T-helper 2 cell (primary cell): ENCODE measurements at places on chromosomes 16 and 17.

GRCh38 chr16:4212211-4212933 is 29.5 kb downstream of the SRL start:
- DNase-seq, result no peak

DNA sequence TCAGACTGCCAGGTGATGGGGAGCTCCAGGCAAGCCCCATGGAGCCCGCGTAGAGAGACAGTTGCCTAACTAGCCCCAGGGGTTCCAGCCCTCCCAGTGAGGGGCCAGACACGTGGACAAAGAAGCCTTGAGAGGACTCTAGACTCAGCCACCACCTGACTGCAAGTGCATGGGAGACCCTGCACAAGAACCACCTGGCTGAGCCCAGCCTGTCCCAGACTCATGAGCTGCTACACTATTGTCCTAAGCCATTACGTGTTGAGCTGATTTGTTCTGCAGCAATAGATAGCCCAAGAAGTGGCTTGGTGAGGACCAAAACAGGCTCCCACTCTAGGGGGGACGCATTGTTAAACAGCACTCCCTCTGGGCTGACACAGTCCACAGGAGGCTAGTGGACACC is 37.6 kb upstream of the KLHDC4 start:
- no peak for DNase-seq

DNA sequence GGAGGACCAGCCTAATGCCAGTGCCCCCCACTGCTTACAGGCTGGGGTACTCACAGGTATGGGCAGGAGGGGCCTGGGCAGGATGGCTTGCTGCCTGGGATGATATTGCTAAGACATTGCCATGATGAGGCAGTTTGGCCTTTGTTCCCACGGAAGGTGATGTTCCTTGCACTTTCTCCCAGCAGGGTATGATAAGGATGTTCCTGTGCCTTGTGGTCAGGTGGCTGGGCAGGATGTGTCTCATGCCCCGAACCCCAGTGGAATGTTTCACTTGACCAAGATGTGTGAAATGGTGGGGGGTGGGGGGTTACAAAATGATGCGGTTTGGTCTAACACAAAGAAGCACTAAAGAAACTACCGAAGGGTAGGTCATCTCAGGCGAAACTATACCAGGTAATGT is 337.8 kb upstream of the ZFHX3 start:
- no peak for DNase-seq

DNA sequence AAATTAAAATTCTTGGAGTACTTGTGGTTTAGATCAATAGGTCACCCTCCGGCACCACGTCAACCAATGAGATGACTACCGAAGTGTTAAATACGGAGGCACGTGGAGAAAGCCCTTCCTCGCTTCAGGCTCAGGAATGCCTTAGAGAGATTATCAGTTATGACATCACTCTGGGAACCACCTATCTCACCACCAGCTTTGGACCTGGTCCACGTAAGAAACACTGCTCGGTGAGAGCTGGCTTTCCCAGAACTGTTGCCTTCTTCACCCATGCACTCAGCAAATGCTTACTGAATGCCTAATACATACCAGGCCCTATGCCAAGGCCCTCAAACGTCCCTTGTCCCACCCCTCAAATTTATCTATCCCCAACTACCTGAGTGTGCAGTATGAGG is 71.3 kb downstream of the SMG6 start:
- no peak for DNase-seq

DNA sequence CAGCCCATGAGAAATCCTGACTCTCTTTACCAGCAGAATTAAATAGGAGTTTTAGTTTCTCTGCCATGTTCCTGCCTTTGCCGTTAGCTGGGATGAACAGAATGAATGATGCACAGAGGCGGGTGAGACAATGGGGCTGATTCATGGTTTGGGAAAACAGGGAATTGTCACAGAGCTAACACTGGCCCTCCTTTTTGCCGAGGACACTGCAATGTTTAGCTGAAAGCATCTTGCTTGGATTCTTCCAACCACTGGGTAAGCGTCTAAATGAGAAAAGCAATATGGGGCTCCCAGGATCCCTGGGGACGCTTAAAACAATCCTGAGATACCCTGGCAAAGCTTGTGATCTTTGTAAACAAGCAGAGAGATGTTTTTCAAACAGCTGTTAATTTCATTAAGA is 12.8 kb upstream of the PAFAH1B1 start:
- DNase-seq, result no peak

DNA sequence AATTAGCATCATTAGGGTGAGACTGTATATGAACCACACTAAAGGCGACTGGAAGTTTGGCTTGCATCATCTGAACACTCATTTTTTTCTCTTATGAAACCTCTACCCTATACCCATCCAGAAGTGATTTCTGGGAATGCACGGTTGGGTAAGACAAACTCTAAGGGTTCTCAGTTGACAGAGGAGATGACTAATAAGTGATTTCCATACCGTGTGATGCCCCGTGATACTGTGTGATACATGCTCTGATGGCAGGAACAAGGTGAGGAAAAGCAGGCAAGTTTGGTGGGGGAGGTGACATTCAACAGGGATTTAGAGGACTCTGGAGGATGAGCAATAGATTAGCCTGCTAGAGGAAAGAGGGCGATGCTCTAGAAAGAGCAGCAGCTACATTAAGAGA is 156.4 kb upstream of the CCL2 start:
- no peak for DNase-seq

DNA sequence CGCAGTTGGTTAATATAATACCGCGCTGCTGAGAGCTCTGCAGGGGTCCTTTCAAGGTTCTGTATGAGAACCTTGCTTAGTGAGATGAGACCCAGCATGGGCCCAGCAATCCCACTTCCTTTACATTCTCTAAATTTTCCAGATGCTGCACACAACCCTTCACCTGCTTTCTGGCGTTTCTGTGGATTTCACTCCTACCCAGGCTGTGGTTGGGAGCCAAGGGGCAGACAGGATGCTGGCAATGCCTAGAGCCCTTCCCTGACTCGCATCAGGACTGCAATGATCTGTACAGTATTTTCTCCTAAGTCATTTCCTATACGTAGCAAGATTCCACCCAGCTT is 10.1 kb upstream of the PIPOX start:
- no peak for DNase-seq

- DNase-seq, result no peak
Measured at GRCh38 chr16:51592001-51592501, 441.0 kb upstream of the SALL1 start.

DNA sequence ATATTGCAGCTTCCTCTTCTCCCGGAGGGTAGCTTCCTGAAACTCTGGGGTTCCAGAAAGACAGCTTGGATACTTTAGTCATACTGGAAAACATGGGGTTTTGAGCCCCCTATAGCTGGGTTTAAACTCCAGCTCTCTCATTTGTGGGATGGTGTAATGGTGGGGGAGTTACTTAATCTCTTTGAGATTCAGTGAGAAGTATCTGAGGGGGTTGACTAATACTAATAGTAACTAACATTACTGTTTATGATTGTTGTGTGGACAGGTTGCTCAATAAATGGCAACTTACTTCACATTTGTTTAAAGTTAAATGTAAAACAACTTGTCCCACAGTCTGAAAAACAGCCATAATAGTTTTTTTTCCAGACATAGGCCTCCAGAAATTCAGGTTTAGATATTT is 5.1 kb upstream of the SUZ12 start:
- no peak for DNase-seq

DNA sequence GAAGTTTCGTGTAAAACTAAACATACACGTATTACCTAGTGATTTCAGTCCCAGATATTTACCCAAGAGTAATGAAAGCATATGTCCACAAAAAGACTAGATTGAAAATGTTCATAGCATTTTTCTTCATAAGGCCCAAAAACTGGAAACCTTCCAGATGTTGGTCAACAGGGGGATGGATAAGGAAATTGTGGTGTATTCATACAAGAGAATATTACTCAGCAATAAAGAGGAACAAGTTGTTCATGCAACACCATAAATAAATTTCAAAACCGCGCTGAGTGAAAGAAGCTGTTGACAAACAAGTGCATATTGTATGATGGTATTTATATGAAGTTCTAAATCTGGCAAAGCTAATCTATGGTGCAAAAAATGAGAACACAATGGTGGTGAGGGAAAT is 54.1 kb upstream of the NFAT5 start:
- DNase-seq, result no peak

- DNase-seq, result no peak
Measured at GRCh38 chr16:72262711-72263110, 90.8 kb upstream of the PMFBP1 start.

- no peak for DNase-seq
Measured at GRCh38 chr17:58202859-58203258, 10.3 kb downstream of the EPX start.

DNA sequence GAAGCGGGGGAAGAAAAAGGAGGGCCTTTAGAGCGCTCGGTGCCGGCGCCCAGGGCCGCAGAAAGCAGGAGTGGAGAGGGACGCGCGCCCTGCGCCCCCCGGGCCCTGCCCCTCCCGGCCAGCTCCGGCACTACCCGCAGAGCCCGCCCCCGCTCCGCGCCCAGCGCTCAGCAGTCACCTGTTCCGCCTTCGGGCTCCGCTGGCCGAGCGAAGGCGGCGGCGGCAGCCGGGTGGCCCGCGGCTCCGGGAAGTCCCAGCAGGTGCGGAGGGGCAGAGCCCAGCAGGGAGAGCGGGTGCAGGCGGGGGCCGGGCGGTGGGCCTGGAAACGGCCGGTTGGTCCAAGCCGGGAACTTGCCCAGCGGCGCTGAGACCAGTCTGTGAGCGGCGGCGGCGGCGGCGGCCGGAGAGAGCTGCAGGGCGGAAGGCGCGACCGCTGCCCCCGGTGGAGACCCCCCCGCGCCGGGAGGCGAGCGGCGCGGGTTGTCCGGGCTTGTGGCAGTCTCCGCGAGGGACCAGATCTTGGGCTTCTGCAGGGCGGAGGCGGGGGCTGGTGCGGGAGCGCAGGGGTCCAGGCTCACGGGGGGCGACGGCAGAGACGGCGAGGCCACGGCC is 2.2 kb downstream of the IRX3 start:
- DNase-seq, result no peak

DNA sequence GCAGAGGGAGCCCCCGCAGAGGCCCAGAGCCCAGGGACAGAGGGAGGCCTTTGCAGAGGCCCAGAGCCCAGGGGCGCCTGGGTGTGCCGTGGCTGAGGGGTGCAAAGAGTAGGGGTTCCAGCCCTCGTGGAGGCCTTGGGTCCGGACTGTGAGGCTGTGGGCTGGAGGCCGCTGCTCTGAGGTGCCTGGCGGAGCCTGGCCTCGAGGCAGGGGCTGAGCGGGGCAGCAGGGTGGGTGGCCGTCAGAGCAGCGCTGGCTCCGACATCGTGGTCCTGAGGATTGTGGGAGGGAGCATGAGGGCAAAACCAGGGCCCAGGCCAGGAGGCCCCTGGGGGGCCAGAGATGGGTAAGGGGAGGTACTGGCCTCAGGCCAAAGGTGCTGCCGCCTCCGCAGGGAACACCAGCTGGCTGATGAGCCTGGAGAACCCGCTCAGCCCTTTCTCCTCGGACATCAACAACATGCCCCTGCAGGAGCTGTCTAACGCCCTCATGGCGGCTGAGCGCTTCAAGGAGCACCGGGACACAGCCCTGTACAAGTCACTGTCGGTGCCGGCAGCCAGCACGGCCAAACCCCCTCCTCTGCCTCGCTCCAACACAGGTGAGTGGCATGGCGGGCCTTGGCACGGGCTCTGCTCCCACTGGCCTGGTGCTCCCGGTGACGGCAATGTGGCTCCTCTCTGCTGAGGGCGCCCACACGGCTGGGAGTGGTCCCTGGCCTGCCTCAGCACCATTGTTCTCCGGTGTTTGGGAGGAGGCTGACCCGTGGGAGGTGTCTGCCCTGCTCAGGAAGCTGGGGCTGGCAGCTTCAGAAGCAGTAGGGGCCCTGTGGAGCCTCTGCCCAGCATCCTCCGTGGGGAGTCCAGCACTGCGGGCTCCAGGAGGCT is 33.7 kb downstream of the TSC2 start:
- no peak for DNase-seq

DNA sequence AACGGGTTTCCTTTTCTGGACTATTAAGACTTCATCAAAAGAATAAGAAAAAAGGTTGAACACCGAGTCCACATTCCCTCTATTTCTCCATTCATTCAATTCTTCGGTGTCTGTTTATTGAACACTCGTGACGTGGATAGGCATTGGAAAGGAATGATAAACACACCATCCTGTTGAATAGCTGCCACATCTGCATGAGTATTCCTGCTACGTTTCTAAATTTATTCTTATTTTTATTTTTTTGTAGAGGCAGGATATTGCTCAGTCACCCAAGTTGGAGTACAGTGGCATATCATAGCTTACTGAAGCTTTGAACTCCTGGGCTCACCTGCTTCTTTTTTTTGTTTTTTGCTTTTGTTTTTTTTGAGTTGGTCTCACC is 80.8 kb upstream of the CIBAR2 start:
- DNase-seq, result no peak

- no peak for DNase-seq
Measured at GRCh38 chr17:57707892-57708291, 37.2 kb downstream of the CCDC182 start.

- DNase-seq, result no peak
Measured at GRCh38 chr17:58242171-58242784, 3.9 kb downstream of the LPO start.

DNA sequence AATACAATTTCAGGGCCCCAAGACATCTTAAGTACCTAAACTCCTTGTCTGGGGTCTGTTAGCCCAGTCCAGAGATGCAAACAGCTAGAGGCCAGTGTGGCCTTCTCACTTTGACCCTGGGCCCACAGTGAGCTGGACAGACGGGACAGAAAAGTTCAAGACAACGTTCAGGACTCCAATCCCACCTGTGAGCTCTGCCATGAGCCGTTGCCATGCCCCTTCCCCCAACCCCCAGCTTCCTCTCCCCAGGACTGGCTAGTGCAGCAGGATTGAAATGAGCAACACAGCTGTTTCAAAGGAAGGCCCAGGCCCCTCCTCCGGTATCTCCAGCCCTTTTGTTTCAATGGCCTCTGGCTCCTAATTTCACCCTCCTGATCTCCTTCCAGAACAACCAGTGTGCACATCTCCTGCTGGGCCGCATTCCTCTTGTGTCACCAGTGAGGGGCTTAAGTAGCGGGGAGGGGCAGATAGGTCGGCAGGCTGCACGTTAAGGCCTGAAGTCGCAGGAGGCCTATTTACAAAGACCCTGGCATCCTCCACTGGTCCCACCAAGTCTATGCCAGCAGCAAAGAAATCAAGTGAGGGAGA is 11.3 kb downstream of the AXIN2 start:
- no peak for DNase-seq
